Stimulated activated CD8-positive, alpha-beta memory T cell treated with anti-CD3 and anti-CD28 coated beads, Interleukin-4, amount 100 ng/mL, for 48 hours (primary cell): ENCODE measurements at places on chromosomes 7 and 10.
A peak's percentile ranks its signal among the peaks of the same experiment; 100 is the strongest.

DNA sequence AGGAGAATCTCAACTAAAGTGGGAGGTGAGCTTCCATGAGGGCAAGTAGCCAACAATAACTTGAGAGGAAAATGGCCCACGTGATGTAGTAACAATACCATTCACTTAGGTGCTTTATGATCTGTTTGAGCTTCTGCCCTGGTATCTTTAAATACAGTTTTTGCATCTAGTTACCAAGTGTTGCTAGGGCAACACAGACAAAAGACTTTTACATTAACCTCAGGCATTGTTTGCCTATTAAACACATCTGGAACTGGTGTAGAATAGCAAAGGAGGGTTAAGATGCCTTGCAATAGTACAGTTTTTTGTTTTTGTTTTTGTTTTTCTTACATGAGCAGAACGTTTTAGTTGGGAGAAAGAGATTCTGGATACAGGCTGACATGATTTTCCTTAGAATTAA is 97.7 kb upstream of the MTPN start:
- DNase-seq: no peak

DNA sequence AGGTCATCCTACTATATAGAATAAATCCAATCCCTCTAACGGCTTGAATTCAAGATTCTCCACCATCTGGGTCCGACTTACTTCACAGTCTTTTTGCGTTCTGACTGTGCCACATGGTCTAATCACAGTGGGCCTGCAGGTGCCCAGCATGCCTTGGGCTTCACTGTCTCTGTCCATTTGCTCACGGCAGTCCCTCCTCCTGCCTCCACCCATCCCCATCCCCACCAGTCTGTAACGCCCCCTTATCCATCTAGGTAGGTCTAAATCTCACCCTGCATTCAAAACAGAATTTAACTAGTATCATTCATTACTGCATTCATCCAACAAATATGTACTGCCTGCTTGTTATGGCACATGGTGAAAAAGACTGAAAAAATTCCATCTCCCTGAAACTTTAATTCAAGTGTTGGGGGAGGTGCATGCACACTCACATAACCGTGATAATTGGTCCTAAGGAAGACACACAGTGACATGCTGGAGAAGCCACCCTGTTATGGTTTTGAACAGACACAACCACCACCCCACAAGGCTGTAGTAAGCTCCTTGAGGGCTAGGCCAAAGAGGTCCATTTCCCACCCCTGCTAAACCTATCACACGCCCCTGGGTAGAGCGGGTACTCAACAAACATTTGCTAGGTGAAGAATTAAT is 24.2 kb downstream of the SORBS1 start:
- no peak for DNase-seq

GRCh38 chr7:42082144-42082543 is 154.9 kb downstream of the GLI3 start:
- DNase-seq: no peak

DNA sequence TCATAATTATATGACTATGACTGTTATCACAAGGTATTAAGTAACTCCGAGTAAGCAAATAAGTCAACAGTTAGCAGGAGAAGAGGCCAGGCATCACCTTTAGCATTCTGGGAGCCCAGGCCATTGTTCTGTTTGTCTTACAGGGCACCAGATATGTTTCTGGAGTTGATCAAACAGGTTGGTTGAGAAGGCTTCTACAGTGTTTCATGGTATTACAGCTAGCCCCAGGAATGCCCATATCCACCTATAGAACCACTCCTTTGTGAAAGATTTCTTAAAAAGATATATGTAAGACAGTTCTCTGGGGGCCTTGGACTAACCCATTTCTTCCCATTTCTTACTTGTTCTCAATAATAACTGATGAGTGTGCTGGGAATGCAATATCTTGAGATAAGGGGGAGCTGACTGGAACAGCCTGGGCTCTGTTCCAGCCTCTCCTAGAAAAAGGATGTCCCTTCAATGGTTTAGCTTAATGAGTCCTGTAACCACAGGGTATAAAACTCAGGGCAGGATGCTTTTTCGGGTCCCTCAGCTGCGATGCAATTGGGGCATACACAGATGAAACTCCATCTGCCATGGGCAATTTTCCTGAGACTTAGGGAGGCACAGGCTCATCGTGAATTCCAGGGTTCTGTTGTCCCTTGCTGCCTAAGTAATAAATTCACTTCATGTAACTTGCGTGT is 286.4 kb downstream of the BAMBI start:
- no peak for DNase-seq

- DNase-seq: no peak
These were observed 153.3 kb downstream of the XPNPEP1 start for GRCh38 chr10:109769966-109770365.

DNA sequence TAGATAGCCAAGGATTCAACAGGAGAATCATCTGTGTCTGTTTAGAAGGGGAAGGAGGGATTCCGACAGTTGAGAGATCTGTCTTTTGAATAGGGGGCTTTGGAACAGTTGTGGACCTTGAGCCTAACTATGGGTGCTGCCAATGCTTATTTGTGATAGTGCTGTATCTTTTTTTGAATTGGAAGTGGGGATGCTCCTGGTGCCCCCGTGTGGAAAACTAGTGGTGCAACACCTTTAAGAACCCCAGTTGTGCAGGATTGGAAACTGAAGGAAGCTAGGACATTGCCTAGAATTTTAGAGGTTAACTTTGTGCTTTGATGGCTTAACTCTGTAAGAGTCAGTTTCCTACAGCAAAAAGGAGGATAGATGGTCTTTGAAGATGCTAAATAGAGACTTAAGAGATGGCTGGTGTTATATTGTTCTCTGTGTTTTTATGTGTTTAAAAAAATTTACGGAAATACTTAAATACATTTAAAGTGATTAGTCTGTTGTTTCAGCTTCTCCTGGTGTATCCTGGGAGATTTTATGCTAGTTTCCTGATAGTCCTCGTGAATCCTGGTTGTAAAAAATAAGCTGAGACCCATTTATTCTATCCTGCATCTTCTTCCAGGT is 69.3 kb downstream of the AP3M1 start:
- DNase-seq: peak; percentile 42

GRCh38 chr10:75606203-75606779 is 174.9 kb downstream of the LRMDA start:
- DNase-seq: no peak

DNA sequence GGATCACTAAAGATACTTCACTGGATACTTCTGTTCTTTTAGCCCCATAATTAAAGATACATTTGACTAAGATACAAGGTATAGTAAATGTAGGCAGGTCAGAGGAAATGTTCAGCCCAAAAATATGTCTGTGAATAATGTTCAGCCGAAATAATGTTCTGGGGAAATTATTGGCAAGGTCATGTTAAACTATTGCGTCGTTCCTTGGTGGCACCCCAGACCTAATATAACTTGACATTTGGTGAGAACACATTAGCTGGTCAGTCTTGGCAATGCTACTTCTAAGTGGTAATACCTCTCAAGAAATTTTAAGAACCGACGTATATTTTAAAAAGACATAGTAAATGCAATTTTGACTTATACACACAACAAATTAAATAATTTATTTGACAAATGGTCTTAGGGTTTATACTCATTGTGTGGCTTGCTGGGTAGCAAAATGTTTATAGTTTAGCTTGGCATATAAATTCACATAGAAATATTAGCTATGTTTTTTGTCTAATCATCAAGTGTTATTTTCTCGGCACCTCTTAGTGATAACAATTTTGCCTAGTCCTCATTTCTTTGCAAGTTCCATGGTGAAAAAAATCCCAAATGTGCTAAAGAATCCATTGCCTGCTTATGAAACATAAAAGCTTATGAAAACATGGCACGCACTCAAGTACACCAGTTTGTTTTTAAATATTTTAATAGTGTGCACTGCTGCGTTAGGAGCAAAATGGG is 270.3 kb upstream of the NEBL start:
- no peak for DNase-seq

GRCh38 chr7:151790830-151791620 is 85.9 kb downstream of the PRKAG2 start:
- no peak for DNase-seq
